ENCODE measurements at places on chromosomes 11 and 22.

- DNase-seq = no peak
Observed at GRCh38 chr11:116414357-116414880, 358.4 kb downstream of the BUD13 start.

GRCh38 chr11:128365044-128365443 lies 222.3 kb downstream of the ETS1 start:
- no peak for DNase-seq

GRCh38 chr11:65595543-65596281 lies at the start of gene KCNK7:
KCNK7 (minus strand) TSS chr11:65595800; CDS start chr11:65595772, 28 bp downstream.
- DNase-seq = no peak

DNA sequence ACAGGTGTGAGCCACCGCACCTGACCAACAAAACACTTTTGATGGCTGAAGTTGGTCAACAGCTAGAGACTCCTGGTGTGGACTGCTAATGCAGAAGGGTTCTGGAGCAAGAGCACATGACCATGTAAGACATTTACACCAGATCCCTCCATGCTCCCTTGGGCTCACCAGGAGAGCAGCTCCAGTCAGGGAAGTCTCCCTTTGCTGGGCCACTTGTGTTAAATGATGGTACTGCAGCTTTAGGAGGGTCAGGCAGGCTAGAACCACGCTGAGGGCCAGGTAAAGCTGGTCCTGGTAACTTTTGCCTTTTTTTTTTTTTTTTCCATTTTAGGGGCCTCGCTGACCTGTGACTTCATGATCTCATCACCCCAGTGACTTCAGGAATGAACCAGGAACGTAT lies 146.4 kb downstream of the FBXO7 start:
- no peak for DNase-seq

- DNase-seq = no peak
Observed at GRCh38 chr22:32219026-32219425, 14.2 kb upstream of the RFPL2 start.

DNA sequence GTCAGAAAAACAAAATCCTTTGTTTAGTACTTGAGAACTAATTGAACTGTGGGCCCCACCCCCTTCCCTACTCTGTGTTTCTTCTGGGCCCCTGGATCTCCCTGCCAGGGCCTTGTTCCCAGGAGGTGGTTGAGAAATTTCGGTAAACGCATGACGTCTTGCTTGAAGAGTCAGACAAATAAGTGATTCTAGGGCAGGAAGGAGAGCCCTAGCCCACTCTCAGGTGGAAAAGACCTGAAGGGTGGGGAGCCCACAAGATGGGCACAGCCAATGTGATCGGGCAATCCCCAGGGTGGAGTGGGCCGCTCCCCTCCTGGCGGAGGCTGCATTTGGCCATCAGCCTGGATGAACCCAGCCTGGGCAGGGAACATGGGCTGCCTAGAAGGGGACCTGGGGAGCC lies 16.8 kb upstream of the P2RY2 start:
- no peak for DNase-seq

DNA sequence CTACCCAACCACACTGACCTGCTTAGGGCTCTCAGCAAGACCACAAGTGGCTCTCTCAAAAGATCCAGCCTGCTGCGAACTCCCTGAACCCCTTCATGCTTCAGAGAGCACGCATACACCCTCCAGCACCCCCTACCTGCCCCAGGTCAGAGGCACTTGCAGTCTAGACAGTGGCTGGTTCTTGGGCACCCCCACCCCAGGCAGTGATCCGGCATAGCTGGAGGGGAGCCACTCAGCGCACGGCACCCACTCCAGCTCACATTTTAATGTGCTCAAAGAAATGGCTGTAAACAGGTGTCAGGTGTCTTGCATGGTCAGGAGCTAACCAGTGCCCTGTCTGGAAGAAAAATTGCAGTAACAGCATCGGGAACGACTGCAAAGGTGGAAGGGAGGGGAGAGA lies 140.8 kb downstream of the PKNOX2 start:
- DNase-seq = no peak

DNA sequence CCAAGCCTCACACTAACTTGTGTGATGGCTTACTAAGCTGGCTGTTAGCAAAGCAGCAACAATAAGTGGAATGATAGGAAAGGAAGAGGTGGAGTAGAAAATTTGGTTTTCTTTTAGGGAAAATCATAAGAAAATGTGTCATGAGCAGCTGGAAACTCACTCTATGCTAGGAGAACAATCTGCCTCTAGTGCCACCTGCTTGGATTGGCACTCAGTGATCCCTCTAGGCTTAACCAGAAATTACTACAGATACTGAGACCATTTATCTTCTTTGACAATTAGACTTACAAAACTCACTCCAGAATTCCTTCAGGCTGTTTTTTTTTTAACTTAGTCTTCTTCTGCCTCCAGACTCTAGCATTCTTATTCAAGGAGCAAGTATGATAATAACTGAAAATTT lies 117.3 kb downstream of the CD44 start:
- no peak for DNase-seq

- DNase-seq = no peak
Observed at GRCh38 chr22:32849501-32849900, 48.0 kb downstream of the TIMP3 start.

DNA sequence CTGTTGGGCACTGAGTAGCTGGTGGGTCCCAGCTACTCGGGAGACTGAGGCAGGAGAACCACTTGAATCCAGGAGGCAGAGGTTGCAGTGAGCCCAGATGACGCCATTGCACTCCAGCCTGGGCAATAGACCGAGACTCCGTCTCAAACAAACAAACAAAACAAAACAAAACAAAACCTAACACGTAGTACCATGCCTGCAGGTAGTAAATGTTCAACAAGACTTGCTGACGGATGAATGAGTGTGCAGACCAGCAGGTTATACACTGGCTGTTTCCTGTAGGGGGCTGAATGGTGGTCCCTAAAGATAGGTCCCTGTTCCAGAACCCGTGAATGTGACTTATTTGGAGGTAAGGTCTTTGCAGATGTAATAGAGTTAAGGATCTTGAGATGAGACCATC lies 12.8 kb upstream of the MRGPRD start:
- DNase-seq = no peak

- DNase-seq = no peak
Observed at GRCh38 chr11:729492-730074, 17.7 kb upstream of the TALDO1 start.

- no peak for DNase-seq
Observed at GRCh38 chr11:69750108-69750850, 24.9 kb downstream of the FGF4 start.

DNA sequence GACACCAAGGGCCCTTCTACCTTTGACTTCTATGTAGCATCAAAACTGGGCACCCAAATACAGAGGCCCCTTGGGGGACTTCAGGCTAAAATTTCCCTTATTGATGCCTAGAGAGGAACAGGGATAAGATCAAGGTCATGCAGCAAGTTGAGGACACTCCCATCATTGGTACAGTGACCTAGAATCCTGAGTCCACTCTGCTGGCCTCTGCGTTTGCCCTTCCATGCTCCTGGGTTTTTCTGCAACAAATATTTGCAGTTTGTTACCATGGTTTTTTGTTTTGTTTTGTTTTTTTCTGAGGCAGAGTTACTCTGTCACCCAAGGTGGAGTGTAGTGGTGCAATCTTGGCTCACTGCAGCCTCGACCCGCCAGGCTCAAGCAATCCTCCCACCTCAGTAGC lies 64.2 kb downstream of the THAP12 start:
- DNase-seq = no peak

DNA sequence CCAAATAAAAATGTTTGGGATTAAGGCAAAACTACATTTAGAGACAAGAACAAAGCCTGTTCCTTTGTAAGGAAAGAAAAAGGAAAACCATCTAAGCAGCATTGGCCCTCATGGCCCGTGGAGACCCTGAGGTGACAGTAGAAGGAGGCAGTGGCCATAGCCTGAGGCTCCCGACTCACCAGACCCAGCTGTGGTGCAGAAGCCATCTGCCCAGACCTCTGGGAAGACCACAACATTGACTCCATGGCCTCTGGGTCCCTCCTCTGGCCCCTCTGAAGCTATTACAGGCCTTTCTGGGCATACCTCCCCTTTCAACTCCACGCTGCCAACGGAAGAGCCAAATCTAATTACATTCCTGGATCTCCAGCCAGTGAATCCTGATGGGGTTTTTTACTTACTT lies 6.4 kb downstream of the PRAME start:
- no peak for DNase-seq

DNA sequence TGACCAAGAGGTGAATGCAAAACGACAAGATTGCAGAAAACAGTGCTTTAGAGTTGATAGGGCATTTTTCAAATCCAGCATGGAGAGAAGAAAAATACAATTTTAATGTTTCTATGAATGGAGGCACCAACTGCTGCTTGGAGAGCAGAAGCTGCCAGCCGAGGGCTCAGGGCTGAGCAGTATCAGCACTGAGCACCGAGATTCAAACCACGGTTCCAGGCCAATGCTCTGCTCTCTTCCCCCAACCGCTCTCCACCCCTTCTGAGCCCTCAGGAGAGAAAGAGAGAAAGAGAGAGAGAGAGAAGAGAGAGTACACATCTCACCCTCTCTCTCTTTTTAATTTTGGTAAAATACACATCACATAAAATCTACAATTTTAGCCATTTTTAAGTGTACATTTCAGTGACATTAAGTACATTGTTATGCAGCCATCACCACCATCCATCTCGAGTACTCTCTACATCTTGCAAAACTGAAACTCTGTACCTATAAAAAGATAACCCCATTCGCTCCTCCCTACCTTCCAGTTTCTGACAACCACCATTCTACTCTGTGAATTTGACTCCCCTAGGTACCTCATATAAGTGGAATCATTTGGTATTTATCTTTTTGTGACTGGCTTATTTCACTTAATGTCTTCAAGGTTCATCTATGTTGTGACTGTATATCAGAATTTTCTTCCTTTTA lies 333.3 kb downstream of the MIAT start:
- no peak for DNase-seq
